ENCODE measurements at places on chromosomes 1 and 21.

DNA sequence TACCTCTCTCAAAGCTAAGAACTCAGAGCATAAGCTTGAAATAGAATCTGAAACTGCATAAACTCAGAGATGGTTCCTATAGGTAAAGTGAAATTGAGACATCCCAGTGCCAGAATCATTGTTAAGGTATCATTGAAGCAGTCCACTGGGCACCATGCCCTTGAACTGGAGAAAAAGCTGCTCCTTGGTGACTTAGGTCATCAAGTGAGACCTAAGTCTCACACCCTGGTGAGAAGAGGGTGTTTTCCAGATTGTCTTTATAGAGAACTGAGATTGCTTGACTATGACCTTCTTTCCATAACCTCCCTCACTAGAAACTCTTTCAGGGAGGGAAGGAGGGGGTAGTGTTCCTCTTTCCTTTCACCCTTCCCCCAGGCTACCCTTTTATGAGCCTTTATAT is 9.4 kb upstream of the ATP6V1G3 start:
- no peak for DNase-seq

DNA sequence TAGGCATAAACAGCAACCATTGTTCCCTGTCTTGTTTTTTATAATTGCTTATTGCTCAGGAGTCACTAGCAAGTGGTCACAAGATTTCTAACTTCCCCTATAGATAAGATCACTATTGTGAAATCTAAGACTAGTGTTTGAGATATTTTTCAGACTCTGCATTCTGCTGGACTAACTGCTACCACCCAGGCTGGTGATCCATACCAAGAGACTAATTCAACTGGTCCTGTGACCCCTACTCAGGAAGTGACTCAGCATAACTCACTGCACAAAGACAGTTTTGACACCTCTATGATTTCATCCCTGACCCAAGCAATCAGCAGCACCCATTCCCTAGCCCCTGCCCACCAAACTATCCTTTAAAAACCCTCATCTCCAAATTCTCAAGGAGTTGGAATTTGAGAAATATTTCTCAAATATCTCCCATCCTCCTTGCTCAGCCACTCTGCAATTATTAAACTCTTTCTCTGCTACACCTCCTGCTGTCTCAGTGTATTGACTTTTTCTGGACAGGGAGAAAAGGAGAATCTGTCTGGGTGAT is 52.7 kb downstream of the TRIM33 start:
- no peak for DNase-seq

DNA sequence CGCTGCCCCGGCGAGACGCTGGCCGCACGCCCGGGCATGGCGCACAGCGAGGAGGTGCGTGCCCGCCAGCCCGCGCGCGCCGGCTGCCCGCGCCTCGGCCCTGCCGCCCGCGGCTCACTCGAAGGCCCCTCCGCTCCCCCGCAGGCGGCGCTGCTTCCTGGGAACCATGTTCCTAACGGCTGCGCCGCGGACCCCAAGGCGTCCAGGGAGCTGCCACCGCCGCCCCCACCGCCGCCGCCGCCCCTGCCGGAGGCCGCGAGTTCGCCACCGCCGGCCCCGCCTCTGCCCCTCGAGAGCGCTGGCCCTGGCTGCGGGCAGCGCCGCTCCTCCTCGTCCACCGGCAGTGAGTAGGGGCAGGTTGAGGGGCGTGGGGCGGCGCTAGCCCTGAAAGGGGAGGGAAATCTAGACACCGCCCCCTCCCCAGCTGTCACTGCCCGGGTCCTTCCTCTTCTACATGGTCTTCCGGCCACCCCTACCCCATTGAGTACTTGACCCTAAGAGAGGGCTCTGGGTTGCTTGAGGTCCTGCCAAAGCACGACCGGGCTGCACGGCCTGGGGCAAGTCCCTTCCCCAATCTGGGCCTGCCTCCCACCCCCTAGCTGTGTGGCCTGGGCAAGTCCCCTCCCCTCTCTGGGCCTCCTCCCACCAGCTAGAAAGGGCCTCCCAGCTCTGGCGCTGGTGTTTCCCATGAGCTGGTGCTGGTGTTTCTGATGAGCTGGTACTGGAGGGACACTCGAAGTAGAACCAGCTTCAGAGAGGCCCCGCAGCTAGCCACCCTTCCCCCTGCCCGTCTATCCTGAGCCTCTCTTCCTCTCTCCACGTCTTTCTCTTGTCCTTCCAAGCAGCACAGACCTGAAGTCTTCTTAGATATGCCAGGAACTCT is 17.0 kb downstream of the TNFRSF25 start:
- DNase-seq: no peak

DNA sequence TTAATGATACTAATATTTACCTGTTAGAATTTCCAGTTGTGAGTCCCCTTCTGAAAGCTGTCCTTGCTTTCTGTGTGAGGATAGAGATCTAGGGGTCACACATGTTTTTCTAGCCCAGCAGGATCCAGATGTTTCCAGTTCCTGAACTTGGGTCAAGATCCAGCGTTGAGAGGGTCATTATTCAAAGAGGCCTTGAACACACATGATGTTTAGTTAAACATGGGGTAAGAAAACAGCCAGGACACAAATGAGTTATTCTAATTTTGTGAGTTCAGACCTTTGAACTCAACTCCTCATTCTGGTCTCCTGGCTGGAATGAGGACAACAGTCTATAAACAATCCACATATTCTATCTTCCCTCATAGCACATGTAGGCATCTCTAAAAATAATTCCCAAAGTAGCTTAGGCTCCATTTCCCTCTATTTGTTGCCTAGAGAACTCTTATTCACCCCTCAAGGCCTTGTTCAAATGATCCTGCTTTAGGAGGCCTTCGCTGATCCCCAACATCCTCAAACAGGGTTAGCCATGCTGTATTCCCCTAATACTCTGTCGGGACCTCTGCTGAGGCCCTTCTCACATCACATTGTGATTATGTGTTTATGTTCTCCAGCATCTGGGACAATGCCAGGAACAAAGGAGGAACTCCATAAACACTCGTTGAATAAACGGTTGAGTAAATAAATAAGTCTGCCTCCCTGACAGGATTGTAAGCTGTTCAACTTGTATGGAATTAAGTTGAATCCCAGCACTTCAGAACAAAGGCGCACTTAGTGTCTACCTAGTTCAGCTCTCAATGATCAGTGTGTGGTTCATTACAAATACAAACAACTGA is 15.0 kb upstream of the KCNN3 start:
- DNase-seq: no peak

GRCh38 chr1:175737451-175737850 is 5.9 kb downstream of the TNR start:
- DNase-seq: no peak

GRCh38 chr1:31258581-31258980 is 18.9 kb upstream of the NKAIN1 start:
- DNase-seq: no peak

- no peak for DNase-seq
These were observed 95.6 kb upstream of the C1orf87 start for GRCh38 chr1:60169206-60169605.

- DNase-seq: no peak
These were observed 201.2 kb upstream of the ADAMTS5 start for GRCh38 chr21:27168084-27168483.
